ENCODE measurements at places on chromosomes 16 and 17. TPM values are rescaled to one million over a fixed set of nuclear protein-coding genes. Genes with fewer than 3 reads are reported as not detected.

DNA sequence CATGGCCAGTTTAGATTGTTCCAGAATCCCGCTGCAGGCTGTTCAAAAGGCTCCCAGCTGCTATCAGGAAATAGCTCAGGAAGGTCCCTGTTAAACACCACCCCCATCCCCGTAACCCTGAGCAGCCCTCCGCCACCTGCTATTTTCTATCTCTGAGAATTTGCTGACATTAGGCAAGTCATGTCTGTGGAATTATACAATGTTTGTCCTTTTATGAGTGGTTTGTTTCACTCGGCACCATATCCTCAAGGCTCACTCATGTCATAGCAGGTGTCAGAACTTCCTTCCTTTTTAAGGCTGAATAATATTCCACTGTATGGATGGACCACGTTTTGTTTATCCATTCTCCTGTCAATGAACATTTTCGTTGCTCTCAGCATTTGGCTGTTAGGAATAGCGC is 164.3 kb upstream of the FOXF1 start:
- H3K27ac ChIP-seq, result no peak overlapping the region
- H3K4me3 ChIP-seq, result no peak overlapping the region
- peaks cover 75% of the 10 kb centered on the region for H3K27me3 ChIP-seq

GRCh38 chr16:79295746-79296145 is 304.8 kb downstream of the MAF start:
- no peaks in the 10 kb centered on the region for H3K4me1 ChIP-seq
- no peak overlapping the region for H3K4me3 ChIP-seq
- H3K27ac ChIP-seq, result no peak overlapping the region
- no peaks in the 10 kb centered on the region for H3K36me3 ChIP-seq
- H3K27me3 ChIP-seq, result no peaks in the 10 kb centered on the region

DNA sequence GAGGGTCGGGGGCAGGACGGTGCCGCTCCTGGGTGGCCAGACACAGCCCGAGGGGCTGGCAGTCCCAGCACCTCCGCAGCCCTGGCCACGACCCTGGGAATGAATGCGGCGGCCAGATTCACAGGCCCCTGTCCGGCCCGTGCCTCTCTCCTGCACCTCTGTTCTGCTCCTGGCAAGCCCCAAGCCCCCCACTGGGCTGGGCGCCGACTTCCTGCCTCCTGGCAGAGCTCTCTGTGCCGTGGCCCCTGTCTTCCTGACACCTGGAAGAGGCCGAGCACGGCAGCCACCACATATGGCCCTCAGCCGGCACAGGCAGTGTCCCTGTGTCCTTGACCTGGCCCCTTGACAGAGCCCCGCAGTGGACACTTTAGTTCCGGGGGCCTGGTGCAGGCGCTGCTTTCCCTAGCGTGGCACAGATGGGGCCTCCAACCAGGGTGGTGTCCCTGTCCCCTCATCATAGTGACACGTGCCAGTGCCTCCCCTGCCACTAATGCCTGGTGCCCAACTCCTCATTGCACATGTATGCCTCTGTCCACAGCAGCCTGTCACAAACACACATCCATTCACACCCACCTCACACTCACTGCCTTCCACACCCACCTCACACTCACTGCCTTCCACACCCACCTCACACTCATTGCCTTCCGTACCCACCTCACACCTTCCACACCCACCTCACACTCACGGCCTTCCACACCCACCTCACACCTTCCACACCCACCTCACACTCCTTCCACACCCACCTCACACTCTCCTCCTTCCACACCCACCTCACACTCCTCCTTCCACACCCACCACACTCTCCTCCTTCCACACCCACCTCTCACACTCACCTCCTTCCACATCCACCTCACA is 110.6 kb upstream of the PLCG2 start:
- H3K4me3 ChIP-seq, result no peak overlapping the region
- no peaks in the 10 kb centered on the region for H3K4me1 ChIP-seq
- no peak for DNase-seq
- H3K27ac ChIP-seq, result no peak overlapping the region
- H3K27me3 ChIP-seq, result no peaks in the 10 kb centered on the region

GRCh38 chr17:2385240-2386210 is 15.3 kb downstream of the MNT start:
- no peak for DNase-seq
- no peak overlapping the region for H3K4me3 ChIP-seq
- H3K27ac ChIP-seq, result no peak overlapping the region
- no peaks in the 10 kb centered on the region for H3K36me3 ChIP-seq

GRCh38 chr17:66923886-66924285 is 40.6 kb upstream of the CACNG4 start:
- no peak overlapping the region for H3K4me3 ChIP-seq
- DNase-seq, result no peak
- no peak overlapping the region for H3K27ac ChIP-seq
- H3K4me1 ChIP-seq, result no peaks in the 10 kb centered on the region
- no peaks in the 10 kb centered on the region for H3K36me3 ChIP-seq

Gene KIF19
- not detected for total RNA-seq

- H3K27ac ChIP-seq, result no peak overlapping the region
- DNase-seq, result no peak
- H3K4me3 ChIP-seq, result no peak overlapping the region
- 0 out of 2 replicates have a peak, but pooled peaks cover 12% of the 10 kb centered on the region for H3K27me3 ChIP-seq
Measured at GRCh38 chr17:36135465-36135864, 31.8 kb downstream of the CCL4 start.

Gene SCNN1B
- 4.1 TPM for total RNA-seq

DNA sequence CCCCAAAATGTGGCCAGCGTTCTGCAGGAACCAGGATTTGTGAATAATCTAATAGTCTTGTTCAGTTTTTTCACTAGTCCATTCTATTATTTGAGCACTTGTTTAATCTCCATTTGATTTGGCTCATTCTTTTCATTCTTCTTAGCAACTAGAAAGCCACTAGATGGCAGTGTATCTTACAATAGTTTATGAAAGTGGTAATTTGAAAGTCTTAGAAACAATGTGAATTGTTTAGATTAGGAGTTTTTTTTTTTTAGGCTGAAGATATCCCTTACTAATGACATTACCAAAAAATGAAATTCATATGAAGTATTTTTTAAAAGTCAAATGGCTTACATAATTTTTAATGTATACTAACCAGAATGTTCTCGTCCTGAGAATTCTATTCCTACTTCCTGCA is 6.7 kb downstream of the ERI2 start:
- peaks cover 19% of the 10 kb centered on the region for H3K36me3 ChIP-seq
- no peak overlapping the region for H3K27ac ChIP-seq
- H3K4me3 ChIP-seq, result no peak overlapping the region
- peak; percentile 13 for DNase-seq
- H3K4me1 ChIP-seq, result peaks cover 11% of the 10 kb centered on the region

DNA sequence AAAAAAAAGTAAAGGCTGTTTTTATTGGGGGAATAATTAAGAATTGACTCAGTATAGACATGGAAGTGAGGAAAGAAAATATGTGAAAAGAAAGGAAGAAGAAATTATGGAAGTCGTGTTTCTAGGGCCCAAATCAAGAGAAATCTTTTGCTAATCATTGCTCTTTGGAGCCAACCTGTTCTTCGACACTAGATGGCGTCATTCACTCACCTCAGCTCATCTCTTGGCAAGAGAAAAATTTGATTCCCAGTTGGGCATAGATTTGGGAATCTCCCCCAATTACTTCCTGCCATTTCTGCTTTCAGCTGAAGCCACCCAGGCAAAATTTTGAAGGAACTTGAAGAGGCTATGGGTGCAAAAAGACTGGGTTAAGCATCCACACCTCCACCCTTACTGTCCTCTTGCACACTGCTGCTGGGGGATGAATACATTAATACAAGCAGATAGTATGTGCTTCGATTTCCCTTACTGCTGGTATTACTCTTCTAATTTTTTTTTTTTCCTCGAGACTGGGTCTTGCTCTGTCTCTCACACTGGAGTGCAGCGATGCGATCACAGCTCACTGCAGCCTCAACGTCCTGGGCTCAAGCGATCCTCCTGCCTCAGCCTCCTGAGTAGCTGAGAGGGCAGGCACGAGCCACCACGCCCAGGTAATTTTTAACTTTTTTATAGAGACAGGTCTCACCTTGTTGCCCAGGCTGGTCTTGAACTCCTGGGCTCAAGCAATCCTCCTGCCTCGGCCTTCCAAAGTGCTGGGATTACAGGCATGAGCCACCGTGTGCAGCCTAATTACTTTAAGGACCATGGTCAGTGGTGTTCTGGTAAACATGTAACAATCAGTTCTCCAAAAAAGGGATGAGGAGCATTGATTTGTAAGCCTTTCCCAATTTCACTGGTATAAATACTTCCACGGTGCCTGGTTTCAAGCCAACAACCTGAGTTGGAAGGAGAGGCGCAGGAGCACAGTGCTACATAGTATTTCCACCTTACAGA is 13.5 kb downstream of the PSMD7 start:
- DNase-seq, result peak; percentile 55
- H3K27ac ChIP-seq, result no peak overlapping the region
- H3K4me1 ChIP-seq, result no peaks in the 10 kb centered on the region
- peaks cover 14% of the 10 kb centered on the region for H3K36me3 ChIP-seq
- H3K27me3 ChIP-seq, result no peaks in the 10 kb centered on the region

Gene EXOC3L1
- not detected for total RNA-seq

GRCh38 chr17:31907342-31907962 is 5.9 kb upstream of the UTP6 start:
- H3K27ac ChIP-seq, result no peak overlapping the region
- DNase-seq, result peak; percentile 28
- H3K4me1 ChIP-seq, result peaks cover 4% of the 10 kb centered on the region
- H3K4me3 ChIP-seq, result no peak overlapping the region
- no peaks in the 10 kb centered on the region for H3K27me3 ChIP-seq
- H3K36me3 ChIP-seq, result no peaks in the 10 kb centered on the region

DNA sequence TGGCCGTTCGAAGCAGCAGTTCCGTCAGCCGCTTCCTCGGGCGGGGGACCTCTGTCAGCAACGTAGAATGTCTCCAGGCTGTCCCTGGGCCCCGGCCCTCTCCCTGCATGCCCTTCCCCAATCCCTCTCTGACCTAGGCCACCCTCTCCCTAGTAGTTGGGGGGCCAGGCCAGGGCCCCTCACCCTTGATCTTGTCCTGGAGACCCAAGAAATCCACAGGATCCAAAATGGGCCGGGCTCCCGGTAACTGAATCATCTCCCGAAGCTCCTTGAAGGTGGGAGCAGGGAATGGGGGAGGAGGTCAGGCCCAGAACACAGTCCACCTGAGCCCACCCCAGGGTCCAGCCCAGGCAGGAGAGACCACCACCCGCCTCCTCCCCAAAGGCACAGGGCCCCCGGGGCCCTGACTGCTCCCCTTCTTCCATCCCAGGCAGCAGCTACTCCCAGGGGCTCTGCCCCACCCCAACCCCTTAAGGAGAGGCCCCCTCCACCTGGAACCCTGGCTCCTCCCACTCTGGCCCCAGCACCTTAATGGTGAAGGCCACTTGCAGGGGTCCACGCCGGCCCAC is 4.7 kb upstream of the GRIN2C start:
- no peak for DNase-seq
- H3K4me3 ChIP-seq, result no peak overlapping the region
- no peaks in the 10 kb centered on the region for H3K36me3 ChIP-seq
- H3K27ac ChIP-seq, result no peak overlapping the region
- no peaks in the 10 kb centered on the region for H3K4me1 ChIP-seq

GRCh38 chr16:76059701-76060100 is 217.5 kb upstream of the CNTNAP4 start:
- DNase-seq, result no peak
- no peak overlapping the region for H3K27ac ChIP-seq
- no peak overlapping the region for H3K4me3 ChIP-seq
- H3K4me1 ChIP-seq, result no peaks in the 10 kb centered on the region

GRCh38 chr16:16052916-16053315 is 103.5 kb downstream of the ABCC1 start:
- no peaks in the 10 kb centered on the region for H3K27me3 ChIP-seq
- no peak overlapping the region for H3K4me3 ChIP-seq
- H3K36me3 ChIP-seq, result peaks cover 6% of the 10 kb centered on the region

Gene PLD6
- 11.6 TPM for total RNA-seq

Gene IRX3
- not detected for total RNA-seq

DNA sequence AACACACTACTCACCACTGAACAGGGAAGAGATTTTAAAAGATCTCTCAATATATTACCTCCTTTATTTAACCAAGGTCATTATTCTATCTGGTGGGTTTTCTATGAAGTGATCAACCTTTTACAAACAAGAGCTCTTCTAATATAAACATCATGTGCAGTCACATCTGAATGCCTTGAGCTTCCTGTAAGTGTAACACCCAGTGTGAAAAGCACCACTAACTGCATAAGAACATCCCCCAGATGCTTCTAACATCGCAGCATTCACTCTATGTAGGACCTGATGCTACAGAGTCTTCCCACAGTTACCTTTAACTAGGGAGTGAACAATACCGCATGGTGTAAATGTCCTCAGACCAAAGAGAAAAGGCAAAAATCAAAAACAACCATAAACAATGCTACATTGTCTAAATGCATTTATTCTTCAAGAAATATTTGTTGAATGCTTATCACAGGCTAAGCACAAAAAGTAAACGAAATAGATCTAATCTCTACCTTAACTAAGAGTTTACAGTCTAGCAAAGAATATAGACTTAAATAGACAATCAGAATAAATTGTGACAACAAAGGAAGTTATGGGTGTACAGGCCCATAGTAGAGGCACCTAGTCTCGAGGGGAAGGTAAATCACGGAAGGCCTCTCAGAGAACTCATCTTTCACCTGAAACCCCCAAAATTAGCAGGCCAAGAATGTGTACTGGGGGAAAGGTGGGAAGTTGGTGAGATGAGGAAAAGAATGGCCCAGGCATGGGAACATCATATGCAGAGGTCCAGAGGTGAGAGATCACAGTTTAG is 16.2 kb downstream of the SKAP1 start:
- H3K4me1 ChIP-seq, result no peaks in the 10 kb centered on the region
- H3K27ac ChIP-seq, result no peak overlapping the region
- DNase-seq, result no peak
- H3K4me3 ChIP-seq, result no peak overlapping the region

Gene HID1
- total RNA-seq, result 51.0 TPM

Gene TMEM114
- not detected for total RNA-seq

Gene SYCE1L
- 1.7 TPM for total RNA-seq

GRCh38 chr17:17985555-17985954 is 12.9 kb downstream of the DRC3 start:
- no peaks in the 10 kb centered on the region for H3K36me3 ChIP-seq
- DNase-seq, result no peak
- no peaks in the 10 kb centered on the region for H3K27me3 ChIP-seq
- H3K4me1 ChIP-seq, result peaks cover 24% of the 10 kb centered on the region

- peaks cover 10% of the 10 kb centered on the region for H3K36me3 ChIP-seq
- H3K27ac ChIP-seq, result peak overlapping the region; percentile 86
- DNase-seq, result no peak
- peaks cover 57% of the 10 kb centered on the region for H3K4me1 ChIP-seq
Measured at GRCh38 chr16:57642160-57643135, 14.0 kb downstream of the ADGRG1 start.

Gene PSKH1
- total RNA-seq, result 8.3 TPM

Gene FN3K
- 8.4 TPM for total RNA-seq

Gene CCL23
- not detected for total RNA-seq

DNA sequence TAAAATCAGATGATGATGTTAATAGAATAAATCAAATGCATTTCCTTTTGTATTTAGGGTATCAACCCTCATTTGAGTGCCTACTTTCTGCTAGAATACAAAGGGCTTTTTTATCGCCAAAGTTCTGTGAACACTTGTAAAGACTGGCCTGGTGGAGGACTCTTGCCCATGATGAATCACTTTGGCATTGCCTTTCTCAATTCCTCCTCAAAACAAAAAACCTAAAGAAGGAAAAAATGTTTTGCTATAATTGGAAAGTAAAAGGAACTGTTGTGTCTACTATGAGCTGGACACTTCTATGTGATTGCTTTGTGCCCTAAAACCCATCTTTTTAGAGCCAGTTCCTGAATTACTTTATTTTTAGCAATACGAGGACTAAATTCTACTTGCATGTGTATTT is 13.0 kb upstream of the DHRS11 start:
- no peak overlapping the region for H3K4me3 ChIP-seq
- H3K4me1 ChIP-seq, result no peaks in the 10 kb centered on the region
- no peak for DNase-seq
- H3K27me3 ChIP-seq, result no peaks in the 10 kb centered on the region
- peaks cover 21% of the 10 kb centered on the region for H3K36me3 ChIP-seq

Measured in PC-3 (cell line).